Muscle of leg (tissue), 16 donors: ENCODE measurements at places on chromosomes 1 and 21.

GRCh38 chr21:14088391-14088790 is 122.4 kb downstream of the LIPI start:
- DNase-seq, result no peak

DNA sequence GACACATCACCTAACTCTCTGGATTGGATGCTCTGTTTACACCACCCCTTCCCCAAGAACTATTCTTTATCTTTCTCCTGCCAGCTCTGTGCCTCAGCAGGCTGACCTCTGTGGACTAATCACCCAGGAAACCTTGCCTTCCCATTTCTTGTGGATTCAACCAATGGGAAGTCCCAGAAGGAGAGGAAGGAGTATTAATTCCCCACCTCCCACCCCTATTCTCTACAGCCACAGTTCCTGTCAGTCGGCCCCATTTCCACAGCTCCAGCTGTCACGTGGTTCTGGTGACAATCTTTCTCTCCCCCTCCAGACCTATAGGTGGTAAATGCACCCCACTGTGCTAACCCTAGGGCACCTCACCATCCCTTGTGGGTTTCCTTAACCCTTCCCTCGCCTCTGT is 46.8 kb upstream of the SSBP3 start:
- no peak for DNase-seq

DNA sequence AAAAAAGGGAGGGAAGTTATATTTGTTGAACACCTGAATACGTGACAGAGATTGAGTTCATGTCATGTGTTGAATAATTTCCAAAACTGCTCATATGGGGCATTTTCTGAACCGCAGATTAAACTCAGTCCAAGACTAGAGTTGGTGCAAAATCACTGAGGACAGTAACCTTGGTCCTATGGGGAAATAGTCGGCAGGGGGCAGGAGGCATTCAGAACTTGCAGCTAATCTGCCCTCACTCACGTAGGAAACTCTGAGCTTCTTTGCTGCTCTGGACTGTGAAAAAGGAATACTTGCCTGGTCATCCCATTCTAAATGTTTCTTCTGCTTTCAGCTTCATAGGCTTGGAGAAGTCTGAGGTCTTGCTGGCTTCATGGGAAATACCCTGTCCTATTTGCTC is 228.3 kb upstream of the ZP4 start:
- DNase-seq, result no peak

- DNase-seq, result no peak
Measured at GRCh38 chr1:7519181-7519860, 251.8 kb upstream of the VAMP3 start.

- no peak for DNase-seq
Measured at GRCh38 chr1:237032029-237032428, 10.0 kb upstream of the RYR2 start.

DNA sequence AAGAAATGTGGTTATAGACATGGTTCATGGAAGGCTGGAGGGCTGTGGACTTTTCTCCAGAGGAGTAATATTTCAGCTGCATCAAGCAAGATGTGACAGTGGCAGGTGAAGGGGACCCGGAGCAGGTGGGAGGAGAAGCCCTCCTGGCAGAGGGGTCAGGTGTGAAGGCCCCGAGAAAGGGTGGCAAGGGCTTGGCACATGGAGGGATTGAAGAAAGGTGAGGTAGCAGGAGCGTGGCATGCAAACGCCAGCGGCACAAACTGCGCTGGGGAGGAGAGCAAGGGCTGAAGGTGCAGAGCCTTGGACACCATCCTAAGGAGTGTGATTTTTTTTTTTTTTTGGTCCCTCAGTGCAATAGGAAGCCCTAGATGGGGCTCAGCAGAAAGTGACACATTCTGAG is 244.6 kb downstream of the TOMM20 start:
- DNase-seq, result no peak

DNA sequence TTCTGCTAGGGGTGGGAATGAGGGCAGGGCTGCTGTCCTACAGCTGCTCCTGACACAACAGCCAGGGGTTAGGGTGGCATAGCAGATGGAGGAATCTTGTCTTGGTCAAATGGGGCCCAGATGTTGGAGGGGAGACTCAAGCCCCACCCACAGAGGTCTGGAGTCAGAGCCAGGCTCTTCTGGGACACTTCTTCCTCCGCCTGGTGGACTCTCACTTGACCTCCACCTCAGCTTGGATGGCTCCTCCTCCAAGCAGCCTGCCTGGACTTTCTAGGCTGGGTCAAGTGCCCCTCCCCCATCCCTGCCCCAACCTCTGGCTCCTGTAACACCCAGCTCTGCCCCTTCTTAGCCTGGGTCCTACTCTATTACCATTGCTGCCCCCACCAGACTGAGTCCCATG is 35.5 kb downstream of the EPHA2 start:
- no peak for DNase-seq

DNA sequence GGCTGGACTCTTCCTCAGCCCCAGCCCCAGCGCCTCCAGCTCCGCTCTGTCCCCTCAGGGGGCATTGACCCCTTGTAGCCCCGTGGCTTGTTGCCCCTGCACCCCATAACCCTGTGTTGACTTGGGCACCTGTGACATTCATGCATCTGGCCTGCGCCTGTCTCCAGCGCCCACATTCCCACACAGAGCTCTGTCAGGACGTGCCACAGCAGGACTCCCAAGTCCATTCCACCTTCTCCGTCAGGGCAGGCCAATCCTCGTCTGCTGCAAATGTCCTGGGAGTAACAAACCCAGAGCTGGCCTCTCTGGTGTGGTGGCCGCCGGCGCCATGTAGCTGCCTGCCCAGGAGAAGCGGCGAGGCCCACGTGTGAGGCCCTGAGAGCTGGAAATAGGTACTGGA is 60.6 kb downstream of the AGPAT3 start:
- no peak for DNase-seq

- DNase-seq, result no peak
Measured at GRCh38 chr21:43879348-43880110, 14.5 kb downstream of the AGPAT3 start.

DNA sequence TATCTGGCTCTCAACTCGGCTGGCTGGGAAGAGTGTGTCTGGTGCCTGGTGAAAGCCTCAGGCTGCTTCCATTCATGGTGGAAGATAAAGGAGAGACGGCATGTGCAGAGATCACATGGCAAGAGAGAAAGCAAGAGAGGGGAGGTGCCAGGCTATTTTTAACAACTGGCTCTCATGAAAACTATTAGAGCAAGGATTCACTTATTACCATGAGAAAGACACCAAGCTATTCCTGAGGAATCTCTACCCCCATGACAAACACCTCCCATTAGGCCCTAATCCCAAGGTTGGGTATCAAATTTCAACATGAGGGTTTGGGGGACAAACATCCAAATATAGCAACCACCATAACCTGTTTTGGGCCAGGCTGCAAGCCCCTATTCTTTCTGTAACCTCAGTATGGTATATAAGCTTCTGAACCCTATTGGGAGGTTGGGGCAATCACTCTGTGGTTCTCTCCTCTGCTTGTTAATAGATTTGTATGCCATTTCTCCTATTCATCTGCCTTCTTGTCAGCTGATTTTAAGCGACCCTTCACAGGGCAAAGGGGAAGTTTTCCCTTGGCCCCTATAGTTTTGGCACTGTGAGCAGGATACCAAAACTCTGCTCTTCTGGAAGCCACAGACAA is 179.0 kb upstream of the TNR start:
- no peak for DNase-seq

DNA sequence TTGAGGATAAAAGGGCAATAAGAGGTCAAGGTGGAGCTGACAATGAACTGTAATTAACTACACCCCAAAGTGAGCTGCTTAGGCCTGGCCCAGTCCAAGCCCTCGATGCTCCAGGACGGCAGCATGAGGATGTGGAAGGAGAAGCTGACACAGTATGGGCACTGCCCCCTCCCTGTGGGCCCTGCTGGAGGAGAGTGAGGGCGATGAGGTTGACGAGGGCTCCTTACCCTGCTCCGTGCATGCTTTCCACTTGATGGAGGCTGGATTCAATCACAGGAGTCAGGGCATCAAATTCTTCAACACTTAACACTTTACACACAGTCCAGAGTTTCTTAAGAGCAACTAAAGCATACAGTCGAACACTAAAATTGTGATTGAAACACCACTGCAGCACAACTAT is 32.4 kb downstream of the COA6 start:
- DNase-seq, result no peak

DNA sequence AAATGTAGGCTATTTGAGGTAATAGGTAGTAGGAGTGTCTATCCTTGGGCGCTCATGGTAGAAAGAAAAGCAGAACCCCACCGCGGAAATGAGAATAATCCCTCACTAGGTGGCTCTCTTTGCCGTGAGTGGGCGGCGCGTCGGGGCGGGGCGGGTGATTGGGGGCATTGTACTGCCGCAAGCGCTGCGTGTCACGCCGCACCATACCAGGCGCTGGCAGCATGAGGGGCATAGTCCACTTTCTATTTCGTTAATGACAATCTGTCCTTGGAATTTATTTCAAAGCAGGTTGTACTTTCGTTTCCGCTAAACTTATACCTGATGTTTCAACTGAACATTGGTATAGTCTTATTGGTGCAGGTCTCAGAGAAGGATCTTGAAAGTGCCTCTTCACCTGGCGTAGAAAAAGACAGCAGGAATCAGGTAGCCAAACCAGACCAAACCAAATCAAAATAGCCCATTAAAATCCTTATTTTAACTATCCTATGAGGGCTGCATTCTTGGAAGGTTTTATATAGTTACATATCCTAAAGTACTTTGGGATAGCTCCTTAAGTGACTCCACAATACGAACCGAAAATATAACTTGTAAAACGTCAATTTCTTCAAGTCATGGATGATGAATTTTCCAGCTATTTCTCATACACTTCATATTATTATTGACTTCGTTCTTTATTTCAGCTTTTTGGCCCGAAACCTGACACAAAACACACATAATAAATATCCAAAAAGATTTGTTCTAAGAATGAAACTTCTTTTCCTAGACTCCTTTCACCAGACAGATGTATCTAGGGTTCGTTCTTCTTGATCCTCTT is 1.9 kb upstream of the SMG7 start:
- DNase-seq, result peak; percentile 87

- DNase-seq, result no peak
Measured at GRCh38 chr1:30275926-30276764, 447.2 kb downstream of the MATN1 start.

DNA sequence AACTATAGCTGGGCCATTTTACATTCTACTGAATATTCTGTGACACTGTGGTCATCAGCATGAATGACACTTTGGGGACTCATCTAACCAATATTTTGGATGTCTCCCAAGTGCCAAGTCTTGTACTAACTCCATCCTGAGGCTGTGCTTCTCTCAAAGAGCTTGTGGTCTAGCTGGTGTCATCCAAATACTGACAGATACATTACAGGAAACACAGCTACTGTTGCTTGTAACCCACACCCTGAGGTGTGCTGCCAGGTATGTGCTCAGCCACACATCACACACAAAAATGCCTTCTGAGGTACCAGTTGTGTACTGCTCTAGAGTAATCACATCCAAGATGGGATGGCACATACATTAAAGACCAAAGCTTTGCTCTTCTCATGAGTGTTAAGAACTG is 81.6 kb downstream of the ST6GALNAC5 start:
- no peak for DNase-seq

DNA sequence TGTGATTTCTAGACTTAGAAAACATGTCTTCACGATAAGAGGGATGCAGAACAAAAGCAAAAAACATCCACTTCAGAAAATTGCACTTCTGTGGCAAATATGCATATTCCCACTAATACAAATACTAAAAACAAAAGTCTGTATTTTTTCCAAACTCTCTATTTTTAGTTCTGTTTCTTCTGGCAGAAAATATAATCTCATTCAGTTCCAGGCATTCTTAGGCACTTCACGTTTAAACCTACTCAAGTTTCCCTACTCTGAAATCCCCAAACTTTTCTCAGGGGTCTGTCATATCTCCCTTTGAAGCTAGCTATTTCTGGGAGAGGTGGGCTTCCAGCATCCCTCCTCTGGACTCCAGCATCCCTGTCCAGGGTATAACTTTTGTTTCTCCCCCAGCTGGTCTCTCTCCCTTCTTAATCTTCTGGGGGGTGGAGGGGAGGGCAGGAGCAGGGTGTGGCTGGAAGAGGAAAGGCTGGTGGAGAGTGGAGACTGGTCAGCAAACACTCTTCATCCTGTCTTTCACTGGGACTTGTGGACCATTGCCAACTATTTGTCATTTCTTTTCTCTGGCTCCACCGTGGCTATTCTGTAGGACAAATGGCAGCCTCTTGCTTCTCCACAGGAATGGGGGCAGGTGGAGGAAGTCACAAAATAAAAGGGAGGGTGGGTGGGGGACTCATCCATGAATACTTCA is 19.6 kb upstream of the NCF2 start:
- peak; percentile 57 for DNase-seq

DNA sequence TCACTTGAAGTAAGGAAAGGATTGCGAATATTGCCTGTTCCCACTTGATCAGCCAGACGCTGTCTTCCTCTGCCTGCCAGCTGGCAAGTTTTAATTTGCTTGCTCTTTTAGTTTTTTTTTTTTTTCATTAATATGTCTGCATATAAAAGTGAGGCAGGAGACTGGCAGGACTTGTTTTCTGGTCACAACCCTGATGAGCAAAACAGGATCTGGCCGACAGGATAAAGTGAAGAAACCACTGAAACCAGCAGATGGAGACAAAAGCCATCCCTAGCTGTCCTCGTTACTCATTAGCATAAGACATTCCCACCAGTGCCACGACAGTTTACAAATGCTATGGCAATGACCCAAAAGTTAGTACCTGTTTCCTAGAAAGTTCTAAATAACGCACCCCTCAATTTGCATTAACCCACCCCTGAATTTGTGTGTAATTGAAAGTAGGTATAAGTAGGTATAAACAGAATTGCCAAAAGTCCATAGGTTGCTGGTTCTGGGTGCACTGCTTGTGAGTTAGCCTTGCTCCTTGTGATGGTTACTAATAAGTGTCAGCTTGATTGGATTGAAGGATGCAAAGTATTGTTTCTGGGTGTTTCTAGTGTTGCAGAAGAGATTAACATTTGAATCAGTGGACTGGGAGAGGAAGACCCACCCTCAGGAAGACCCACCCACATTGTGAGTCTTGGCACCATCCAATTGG is 60.8 kb downstream of the ZNF684 start:
- peak; percentile 57 for DNase-seq

DNA sequence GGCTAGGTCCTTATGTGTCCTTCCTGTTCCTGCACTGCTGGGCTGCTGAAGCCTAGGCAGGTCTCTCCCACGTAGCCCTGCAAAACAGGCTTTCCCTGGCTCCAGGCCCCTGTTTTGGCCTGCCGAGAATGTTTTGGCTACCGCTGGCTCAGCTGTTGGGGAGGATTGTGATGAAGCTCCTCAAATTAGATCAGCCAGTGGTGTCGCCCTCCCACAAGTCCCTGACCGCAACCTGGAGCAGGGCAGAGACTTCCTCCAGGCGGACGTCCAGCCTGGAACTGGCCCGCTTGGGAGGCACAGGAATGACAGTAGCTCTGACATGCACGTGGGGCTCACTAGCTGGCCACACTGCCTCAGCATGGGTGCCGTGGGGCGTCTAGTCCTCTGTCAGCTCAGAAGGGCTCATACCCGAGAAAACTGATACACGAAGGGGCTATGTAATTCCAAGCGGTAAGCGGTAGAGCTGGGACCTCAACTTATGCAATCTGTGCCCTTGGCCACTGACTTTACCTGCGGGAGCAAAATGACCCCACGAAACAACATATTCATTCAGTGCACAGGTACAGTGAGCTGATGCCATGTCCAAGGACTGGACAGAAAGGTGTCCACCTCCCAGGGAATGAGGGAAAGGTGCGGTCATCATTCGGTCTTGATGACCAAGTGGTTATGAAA is 26.6 kb downstream of the DHRS3 start:
- peak; percentile 66 for DNase-seq

- no peak for DNase-seq
Measured at GRCh38 chr1:81455481-81455880, 345.3 kb upstream of the ADGRL2 start.
